NCI-H510A (cell line): ENCODE measurements at places on chromosomes 12 and 14.

GRCh38 chr12:106854723-106855122 is 80.2 kb downstream of the RIC8B start:
- no peak for DNase-seq

DNA sequence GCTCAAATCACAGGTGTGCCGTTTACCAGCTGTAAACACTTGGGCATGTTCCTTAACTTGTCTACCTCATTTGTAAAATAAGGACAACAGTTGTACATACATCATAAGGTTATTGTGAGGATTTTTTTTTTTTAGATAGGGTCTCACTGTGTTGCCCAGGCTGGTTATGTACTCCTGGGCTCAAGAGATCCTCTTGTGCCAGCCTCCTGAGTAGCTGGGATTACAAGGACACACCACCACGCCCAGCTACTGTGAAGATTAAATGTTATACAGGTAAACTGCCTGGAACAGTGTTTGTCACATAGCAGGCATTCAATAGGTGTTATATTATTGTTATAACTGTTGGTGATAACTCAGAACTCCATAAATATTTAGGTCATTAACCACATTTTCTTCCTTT is 12.7 kb downstream of the TMED10 start:
- DNase-seq, result no peak

- no peak for DNase-seq
Measured at GRCh38 chr12:132444957-132445883, 44.7 kb upstream of the FBRSL1 start.

DNA sequence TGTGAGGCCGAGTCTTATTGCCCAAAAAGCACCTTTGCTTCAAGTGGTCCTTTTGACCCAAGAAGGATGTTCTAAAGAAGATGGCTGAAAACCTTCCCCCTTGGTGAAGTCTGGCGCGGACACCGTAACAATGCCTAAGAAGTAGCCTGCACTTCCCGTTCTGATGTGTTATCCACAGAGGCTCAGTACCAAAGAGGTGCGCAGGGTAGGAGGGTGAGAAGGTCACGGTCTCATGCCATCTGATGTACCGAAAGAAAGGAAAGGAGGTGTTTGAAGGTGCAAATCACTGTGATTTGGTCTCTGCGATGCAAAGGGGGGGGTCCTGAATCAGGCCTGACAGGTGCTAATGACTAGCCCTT is 9.9 kb downstream of the PEBP1 start:
- no peak for DNase-seq

- no peak for DNase-seq
Measured at GRCh38 chr12:12774791-12775190, 10.7 kb upstream of the APOLD1 start.

DNA sequence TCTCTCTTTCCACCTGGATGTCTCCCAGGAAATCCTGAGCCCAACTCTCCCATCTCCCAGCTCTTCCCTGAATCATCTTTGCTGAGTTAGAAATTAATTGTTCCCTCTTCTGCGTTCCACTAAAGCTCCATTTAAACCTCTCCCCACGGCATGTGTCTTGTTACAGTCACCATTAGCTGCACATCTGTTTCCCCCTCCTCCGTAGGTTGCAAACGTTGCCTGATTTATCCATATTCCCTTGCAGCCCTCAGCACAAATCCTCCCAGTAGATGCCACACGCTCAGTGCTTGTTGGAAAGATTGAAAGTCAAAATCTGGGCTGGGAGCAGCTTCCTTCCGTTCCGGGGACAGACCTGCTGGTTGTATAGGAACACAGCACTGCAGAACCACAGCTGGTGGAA is 90.4 kb downstream of the SLC24A4 start:
- no peak for DNase-seq

DNA sequence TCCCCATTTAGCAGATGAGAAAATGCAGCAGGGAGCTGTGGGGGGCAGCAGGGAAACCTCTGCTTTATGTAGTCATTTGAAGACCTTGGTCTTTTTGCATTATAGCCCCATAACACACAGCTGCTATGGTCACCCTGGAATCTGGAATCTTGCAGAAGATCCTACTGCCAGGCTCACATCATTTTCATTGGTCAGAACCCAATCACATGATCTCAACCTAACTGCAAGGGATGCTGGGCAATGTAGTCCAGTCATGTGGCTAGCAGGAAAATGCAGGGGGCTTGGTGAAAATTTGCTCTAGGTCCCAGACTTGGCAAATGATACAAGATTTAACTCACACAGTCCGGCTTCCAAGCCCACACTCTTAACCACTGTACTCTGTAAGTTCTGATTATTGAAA is 1028.7 kb downstream of the AACS start:
- no peak for DNase-seq

DNA sequence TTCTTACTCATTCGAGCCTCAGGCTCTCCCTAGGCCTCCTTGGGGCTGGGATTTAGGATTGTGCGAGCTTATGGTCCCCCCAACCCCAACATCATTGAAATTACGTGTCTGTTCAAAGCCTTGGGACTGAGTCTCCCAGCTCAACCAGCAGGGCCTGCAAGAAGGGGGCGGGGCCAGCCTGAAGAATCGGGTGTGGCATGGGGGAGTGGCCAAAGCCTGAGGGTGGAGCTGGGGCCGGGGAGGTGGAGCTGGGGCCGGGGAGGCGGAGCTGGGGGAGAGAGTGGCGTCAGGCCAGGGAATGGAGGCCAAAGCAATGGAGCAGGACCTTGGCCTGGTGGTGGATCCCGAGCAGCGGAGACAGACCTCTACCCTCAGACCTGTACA is 24.3 kb upstream of the HSPB8 start:
- no peak for DNase-seq

DNA sequence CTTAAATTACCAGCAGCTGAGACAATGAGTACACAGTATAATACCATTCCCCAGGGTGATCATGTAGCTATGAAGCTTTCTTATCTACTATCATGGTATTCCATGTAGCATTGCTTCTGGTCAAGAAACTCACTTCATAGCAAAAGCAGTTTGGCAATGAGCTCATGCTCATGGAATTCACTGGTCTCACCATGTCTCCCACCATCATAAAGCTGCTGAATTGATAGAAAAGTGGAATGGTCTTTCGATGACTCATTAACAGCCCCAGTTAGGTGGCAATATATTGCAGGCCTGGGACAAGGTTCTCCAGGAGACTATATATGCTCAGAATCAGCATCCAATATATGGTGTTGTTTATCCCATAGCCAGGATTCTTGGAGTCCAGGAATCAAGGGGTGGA is 553.7 kb downstream of the FOXG1 start:
- DNase-seq, result no peak

GRCh38 chr12:90729736-90730135 is 225.2 kb downstream of the CCER1 start:
- no peak for DNase-seq

DNA sequence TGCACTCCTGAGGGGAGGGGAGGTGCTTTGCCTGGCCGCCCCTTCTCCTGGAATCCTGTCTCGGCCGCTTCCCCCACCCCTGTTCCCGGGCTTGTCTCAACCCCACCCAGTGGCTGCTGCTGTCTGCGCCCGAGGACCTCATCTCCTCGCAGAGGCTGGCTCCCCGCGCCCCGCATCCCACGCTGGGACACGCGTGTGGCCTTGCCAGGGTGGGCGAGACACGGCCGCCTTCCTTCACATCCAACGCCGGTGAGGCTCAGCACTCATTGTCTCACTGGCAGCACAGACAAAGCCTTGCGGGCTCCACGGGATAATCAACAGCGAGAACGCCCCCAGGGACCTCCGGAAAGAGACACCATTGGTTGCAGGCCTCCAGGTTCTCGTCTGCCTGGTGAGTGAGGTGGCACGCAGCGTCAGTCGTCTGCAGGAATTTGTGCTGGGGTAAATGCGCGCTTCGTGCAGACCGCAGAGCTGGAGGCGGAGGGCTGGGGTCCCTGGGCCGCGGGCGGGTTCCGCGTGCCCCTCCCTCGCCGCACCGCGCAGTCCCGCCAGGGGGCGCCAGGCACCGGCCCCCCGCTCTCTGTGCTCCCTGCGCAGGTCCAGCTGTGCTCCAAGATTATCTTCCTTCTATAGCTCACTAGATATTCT is 26.8 kb downstream of the CCDC177 start:
- DNase-seq, result no peak

GRCh38 chr14:64518229-64518628 is 13.7 kb downstream of the ZBTB1 start:
- DNase-seq, result no peak

- no peak for DNase-seq
Measured at GRCh38 chr12:70418101-70418500, 52.0 kb downstream of the KCNMB4 start.

DNA sequence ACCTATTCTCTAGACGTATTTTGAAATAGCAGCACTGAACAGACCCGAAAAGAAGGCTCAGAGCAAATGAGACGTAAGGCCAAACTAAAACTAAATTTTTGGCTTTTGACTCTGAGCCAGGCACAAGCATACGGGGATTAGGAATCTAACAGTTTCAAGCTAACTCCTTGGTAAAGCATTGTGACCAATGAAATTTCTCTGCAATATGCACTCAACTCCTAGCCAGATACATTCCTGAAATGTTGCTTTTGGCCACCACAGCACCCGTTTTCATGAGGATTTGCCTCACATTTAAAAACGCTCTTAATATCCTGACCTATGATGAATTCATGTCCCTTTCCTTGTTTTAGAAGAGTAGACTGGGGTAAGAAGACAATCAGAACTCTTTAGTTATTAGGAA is 53.1 kb upstream of the NPFF start:
- DNase-seq, result no peak

DNA sequence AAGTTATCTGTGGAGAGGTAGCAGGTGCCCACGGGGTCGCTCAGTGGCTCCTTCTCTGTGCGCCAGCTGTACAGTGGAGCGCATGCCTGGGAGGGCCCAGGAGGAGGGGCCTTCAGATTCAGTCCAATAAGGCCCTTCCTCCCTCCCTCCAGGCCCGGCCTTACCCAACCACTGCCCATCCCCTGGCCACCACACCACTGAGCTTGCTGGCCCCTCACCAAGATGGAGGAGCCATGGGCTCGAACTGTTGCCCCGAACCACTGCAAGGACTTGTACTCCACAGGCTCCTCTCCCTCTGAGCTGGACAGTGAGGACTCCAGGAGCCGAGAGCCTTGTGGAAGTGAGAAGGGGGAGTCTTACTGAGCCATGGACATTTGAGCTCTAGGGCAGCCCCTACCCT is 9.8 kb downstream of the ITGA5 start:
- DNase-seq, result no peak

DNA sequence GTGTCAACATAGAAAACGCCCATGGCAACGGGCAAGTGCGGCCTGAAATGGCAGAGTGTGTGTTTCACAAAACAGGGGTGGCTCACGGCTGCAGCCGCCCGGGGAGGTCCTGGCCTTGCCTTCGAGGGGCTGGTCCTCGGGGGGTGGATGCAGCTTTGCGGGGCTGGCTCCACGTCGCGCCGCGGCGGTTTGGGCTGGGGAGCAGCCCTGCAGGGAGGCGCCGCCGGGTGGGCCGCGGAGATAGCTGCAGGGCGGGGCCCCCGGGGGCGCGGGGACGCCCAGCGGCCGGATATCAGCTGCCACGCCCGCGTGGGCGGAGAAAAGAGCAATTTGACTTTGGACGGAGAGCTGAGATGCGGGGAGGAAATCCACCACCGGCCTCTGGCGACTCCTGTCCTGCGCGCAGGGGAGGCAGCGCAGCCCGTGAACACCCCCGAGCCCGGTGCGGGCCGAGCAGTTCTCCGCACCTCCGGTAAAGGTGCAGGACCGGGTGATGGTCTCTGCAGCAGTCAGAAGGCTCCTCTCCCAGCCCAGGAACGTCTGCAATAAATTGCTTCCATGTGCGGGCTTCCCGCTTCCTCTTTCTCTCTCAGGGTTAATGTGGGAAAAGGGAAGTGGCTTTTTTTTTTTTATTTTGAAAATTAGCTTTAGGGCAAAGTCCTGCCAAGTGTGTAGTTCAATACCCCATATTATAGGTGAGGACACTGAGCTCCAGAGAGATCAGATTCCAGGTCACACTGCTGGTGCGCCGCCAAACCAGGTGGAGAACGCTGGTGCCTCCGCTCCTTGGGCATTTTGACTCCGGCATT is 110.5 kb downstream of the ARF6 start:
- peak; percentile 27 for DNase-seq

GRCh38 chr12:87054226-87054625 is 798.0 kb upstream of the MGAT4C start:
- no peak for DNase-seq

DNA sequence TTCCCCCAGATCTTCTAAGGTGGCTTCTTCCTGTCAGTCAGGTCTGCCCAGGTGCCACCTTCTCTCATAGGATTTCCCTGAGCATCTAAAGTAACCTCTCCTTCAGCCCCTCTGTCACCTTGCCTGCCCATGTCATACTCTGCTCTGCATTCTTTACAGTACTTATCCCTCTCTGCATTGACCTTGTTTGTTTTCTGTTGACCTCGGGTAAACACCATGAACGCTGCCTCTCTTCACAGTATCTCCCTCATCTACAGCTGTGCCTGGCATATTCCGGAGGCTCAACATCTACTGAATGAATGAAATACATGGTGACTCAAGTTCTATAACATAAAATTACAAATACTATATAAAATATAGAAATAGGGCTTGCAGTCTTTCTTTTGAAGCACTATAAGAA is 10.1 kb upstream of the PPM1A start:
- DNase-seq, result no peak

DNA sequence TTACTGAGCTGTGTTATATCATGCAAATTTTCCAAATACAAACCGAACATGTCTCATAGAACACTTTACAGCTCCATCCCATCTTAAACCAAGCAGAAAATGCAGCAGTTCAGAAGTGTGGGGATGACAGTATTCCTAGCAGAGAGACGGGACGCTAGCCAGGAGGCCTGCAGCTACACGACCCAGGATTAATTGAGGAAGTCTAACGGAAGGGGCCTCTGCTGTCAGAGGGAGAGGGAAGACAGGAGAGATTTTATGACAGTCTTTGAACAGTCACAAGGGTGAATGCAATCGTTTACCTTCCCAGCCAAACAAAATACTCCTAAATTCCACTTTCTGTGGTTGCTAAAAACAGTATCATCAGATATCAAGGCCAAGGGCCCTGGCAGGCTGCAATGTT is 261.9 kb downstream of the TMEM132D start:
- no peak for DNase-seq

DNA sequence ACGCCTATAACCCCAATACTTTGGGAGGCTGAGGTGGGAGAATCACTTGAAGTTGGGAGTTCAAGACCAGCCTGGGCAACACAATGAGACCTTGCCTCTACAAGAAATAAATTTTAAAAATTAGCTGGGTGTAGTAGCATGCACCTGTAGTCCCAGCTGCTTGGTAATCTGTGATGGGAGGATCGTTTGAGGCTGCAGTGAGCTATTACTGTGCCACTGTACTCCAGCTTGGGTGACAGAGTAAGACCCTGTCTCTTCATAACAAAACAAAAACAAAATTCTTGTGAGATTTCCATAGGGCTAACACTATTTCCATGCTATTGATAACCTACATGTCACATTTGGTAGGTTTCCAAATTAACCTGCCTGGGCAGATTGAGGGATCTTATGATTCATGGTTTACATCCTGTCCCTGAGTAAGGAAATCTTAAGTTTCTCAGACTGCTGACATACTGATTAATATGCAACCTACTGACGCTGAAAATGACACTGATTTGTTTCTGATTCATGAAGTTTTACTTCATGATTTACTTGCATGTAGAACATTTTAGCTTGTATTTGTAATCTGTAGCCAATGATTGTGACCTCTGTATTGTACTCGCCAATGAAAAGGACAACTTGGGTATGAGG is 15.9 kb downstream of the ATP6V1D start:
- no peak for DNase-seq
